ENCODE measurements at places on chromosomes 12 and 14.

DNA sequence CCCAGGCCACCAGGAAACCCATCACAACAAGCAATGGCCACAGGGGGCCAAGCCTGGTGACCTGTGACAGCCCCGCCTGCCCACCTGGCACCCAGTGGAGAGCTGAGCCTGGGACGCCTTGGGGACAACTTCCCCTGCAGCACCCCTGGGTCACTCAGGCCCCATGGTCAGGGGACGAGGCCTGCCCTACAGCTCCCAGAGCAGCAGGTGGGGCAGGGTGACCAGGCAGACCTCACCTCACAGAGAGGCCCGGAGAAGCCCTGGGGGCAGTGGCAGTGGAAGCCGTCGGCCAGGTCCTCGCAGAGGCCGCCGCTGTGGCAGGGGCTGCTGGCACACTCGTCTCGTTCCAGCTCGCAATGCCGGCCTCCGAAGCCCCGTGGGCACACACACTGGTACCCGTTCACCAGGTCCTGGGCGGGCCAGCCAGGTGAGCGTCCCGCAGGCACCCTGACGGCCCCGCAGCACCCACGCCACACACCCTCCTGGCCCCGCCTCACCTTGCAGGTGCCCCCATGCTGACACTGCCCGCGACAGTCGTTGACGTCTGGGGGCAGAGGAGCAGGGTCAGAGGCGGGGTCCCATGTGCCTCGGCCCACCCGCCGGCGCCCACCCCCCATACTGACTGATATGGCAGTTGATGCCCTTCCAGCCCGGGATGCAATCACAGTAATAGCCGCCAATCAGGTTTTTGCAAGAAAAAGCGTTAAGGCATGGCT is 18.1 kb downstream of the JAG2 start:
- DNase-seq: no peak

DNA sequence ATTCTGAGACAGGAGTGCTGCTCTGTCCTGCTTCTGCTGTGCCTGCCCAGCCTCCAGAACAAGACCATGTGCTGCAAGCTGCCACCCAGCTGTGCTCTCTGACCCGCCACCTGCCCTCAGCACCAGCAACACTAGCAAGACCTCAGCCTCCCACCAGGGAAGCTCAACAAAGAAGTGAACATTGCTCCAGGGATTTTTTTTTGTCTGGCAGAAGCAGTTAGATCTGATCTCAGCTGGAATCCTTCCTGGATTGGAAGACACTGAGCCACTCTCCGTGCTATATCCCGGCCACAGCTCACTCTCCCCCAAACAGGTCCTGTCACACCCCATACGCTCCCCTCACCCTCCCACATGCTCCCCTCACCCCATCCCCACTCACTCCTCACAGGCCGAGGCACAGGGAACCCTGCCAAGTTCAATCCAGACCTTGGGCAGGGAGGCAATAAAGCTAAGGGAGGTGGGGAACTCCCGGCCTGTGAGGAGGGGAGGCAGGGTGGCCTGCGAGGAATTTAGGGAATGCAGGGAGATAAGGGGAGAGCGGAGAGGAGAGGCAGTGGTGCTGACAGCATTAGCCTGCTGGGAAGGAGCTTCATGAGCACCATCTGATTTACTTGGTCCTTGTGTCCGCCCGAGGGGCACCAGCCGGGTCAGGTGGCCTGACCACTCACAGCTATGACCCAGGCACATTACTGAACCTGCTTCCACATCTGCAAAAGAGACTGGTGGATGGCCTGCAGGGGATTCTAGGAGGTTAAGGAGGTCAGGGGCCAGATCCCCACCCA is 29.7 kb downstream of the CCDC85C start:
- DNase-seq: peak; percentile 69

GRCh38 chr12:112937741-112938719 is at the start of gene OAS3:
OAS3 (plus strand) TSS chr12:112938474; CDS start chr12:112938531, 57 bp downstream.
- DNase-seq: no peak

DNA sequence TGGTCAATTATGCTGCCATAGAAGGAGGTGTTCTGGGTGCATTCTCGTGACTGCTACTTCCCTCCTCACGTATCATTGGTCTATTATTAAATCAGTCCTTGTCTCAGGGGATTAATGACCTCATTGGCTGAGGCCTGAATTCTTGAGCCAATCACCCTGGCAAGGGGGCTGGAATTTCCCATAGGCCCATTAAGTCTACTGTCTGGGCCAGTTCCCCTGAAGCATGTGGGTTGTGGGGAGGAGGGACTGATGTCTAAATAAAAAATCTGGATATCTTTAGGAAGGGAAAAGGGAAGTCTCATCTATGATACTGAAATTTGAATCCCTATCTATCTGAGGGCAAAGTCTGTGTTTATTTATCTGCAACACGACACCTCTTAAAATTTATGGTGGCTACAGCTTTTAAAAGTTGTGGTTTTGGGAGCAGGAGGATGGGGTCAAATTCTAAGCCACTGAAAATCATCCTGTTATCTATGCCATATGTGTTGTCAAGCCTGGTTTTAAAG is 71.9 kb downstream of the DYRK2 start:
- DNase-seq: no peak

GRCh38 chr12:70876952-70877351 is 43.6 kb downstream of the PTPRR start:
- DNase-seq: no peak

DNA sequence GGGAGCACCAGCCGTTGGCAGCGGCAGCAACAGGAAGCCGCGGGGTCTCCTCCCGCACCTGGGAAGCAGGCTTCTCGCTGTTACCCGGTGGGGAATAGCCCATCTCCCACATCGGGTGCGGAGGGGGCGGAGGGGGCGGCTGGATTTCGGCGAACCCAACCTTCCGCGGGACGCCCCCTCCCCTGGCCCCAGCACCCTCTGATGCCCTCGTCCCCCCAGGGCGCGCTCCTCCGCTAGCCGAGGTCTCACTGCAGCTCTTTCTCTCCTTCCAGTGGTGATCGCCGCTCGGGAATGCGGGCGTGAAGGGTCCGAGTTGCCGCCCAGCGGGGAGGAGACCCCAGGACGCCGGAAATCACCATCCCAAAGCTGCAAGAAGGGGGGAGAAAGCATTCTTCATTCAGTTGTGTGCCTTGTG is 303 bp downstream of the SAMD4A start:
- no peak for DNase-seq

DNA sequence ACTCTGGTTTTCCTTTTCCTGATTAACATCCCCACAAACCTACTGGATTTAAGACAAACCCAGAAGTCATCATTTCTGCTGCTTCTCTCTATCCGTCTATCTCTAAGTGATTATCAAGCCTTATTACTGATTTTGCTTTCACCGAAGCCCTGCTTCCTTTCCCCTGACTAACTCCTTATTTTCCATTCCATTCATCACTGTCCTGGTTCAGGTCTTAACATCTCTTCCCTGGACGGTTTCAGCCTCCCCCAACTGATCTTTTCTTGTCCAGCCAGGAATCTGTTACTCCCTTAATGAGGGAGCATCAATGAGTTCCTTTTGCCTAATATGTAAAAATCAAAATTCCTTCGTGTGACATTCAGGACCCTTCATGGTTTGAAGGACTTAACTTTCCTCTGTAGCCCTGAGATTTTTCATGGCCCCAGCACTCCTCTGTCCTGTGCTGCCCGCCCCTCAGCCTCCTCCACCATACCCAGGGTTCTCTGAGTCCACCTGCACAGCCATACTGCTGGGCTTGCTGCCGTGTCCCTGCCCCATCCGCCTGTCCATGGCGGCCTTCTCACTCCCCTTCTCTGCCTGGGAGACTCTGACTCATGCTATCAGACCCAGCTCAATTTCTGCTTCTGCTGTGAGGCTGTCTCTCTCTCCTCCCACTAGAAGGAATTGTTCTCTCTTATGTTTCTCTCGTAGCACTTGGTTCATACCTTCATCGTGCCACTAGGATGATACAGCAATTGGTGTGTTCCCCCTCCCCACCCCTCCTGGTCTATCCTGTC is 167.8 kb upstream of the HIF1A start:
- DNase-seq: no peak

GRCh38 chr14:104693482-104694431 is 4.3 kb downstream of the INF2 start:
- DNase-seq: no peak

DNA sequence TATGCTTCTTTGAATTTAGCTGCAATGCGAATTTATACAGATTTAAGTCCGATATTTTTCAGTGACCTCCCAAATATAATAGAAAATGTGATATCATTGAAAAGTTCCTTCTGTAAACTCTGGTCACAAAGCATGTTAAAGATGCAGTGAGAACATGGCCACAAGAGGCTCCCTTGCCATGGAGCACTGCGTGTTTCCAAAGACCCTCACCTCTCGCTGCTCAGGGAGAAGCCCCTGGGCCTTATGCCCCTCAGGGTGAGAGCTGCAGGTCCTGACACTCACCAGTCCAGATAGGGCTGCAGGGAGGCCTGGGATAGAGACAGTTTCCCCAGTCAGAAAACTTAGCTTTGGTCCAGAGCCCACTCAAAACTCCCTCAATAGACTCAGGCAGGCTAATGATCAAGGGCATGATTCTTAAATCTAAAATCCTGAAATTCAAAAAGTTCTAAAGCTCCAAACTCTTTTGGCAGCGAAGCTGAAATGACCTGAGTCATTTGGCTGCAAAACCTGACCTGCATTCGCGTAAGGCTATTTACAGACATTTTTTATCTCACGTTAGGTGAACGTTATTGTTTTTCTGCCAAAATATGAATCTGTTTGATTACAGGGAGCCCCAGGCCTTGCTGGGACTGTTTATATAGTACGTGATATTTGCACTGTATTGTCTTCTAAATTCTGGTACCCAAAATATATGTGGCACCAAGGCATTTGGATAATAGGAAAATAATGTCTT is 67.8 kb downstream of the CAPZA3 start:
- no peak for DNase-seq

- DNase-seq: peak; percentile 44
Observed at GRCh38 chr12:52246720-52247621, 13.9 kb downstream of the KRT7 start.

- DNase-seq: peak; percentile 70
Observed at GRCh38 chr14:64758691-64759554, 54.7 kb downstream of the PLEKHG3 start.

- no peak for DNase-seq
Observed at GRCh38 chr12:56565510-56566101, 44.0 kb downstream of the RBMS2 start.

DNA sequence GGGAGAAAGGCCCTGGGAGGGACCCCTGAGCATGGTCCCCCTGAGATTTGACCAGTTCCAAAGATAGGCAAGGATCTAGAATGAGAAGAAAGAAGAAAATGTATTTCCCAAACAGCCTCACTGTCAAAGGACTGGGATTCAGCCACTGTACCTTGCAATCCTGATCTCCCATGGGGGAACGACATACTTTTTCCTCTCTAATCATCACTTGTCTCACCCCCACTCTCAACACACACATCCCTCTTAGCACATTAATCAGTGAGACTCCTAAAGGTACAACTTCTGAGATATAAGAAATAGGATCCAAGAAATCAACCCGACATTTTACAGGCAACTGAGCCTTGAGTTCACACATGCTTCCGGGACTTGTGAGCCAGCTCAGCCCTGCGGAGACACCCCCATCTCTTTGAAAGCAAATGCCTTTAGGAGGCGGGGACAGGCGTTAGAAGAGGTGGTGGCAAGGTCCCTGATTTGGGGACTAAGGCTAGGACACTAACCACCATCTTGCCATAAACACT is 1.4 kb downstream of the MAP3K9 start:
- DNase-seq: peak; percentile 31

GRCh38 chr12:52903285-52903854 is 1.5 kb downstream of the KRT8 start:
- DNase-seq: no peak

DNA sequence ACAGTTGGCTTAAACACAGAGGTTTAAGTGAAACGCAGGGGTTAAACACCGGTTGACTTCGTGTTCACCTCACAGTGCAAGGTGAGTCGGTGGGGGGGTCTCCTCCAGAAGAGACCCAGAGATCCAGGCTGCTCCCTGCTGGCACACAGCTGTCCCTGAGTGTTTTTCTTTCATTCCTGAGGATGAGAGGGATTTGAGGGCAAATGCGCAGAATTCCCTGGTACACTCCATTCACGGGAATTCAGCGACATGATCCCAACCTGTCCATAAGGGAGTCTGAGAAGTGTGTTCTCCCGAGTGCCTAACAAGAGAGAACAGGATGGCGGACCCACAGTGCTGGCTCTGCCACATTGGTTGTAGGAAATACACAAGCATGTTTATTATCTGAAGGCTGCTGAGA is 107.2 kb upstream of the ESRRB start:
- no peak for DNase-seq

DNA sequence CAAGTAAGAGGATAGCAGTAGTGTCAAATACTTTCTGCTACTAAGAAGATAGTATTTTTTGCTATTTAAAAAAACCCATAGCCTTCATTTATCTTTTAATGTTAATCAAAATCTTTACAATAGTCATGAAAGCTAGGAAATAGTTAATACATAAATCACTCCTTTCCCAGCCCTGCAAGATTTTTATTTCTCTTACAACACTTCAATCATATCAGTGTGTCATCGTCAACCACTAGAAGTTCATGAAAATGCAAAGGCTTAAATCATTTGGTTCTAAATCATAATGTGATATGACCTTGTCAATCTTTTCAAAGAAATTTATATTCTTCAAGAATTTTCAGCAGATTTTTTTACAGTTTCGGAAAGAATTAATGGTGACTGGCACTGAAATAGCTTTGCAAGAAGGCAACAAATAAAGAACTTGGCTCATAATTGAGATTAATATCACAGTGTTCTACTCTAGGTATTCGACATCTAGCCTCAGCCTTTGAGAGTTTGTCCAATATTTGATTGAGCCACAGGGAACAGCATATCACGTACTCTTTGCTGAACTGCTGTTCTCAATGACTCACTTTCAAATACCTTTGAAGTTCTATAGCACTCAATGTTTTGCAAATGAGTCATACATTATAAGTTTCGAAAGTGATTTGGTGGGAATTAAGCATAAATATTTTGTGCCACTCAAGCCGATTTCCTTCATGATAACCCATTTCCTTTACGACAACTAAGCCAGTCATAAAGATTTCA is 384.0 kb upstream of the FOXG1 start:
- DNase-seq: no peak

- no peak for DNase-seq
Observed at GRCh38 chr12:105431537-105432100, 101.1 kb downstream of the C12orf75 start.

- no peak for DNase-seq
Observed at GRCh38 chr12:128513331-128513730, 246.4 kb downstream of the TMEM132C start.

GRCh38 chr12:26599096-26599695 is 233.8 kb downstream of the ITPR2 start:
- DNase-seq: no peak

DNA sequence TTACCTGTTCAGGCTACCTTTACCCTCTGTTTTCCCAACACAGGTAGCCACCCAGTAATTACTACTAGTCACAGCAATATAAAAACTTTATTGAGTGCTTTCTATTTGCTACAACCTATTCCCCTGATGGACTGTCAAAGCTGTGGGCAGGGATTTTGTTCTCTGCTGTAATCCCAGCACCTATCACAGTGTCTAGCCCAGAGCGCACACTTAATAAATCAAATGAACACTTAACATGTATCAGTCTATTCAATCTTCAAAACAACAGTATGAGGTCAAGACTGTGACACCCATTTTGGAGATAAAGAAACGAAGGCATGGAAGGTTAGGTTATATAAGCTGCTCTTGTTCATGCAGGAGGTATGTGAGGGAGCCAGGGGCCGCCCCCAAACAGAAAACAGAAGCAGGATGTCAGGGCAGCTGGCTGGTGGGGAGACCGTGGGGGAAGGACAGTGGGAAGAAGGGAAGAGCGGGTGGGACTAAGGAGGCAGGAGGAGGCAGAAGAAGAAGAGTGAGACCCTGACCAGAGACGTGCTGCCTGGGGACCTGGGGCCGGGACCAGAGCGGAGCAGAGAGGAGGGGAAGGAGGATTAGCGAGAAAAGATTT is 1.7 kb downstream of the TNFRSF1A start:
- DNase-seq: no peak

- DNase-seq: no peak
Observed at GRCh38 chr12:68521321-68521839, 89.3 kb upstream of the RAP1B start.
